CD4-positive, alpha-beta T cell (primary cell): ENCODE measurements at places on chromosomes 5 and 9.

DNA sequence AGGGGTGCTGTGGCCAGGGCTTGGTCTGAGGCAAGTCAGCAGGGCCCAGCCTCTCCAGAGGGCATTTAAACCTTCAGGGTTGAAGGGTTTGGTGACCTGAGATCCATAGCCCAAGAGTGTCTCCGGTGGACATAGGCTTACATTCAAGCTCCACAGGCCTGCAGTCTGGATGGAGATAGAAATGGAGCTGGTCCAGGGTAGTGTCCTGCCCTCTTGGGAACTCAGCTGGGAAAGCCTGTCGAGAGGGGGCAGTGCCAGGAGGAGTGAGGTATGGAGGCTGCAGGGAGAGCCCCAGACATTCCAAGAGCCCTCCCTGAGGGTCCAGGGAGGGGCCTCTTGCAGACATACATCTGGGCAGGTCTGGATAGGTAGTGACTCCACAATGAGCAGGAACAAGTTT, 177.0 kb upstream of the MVB12B start:
- DNase-seq = no peak

DNA sequence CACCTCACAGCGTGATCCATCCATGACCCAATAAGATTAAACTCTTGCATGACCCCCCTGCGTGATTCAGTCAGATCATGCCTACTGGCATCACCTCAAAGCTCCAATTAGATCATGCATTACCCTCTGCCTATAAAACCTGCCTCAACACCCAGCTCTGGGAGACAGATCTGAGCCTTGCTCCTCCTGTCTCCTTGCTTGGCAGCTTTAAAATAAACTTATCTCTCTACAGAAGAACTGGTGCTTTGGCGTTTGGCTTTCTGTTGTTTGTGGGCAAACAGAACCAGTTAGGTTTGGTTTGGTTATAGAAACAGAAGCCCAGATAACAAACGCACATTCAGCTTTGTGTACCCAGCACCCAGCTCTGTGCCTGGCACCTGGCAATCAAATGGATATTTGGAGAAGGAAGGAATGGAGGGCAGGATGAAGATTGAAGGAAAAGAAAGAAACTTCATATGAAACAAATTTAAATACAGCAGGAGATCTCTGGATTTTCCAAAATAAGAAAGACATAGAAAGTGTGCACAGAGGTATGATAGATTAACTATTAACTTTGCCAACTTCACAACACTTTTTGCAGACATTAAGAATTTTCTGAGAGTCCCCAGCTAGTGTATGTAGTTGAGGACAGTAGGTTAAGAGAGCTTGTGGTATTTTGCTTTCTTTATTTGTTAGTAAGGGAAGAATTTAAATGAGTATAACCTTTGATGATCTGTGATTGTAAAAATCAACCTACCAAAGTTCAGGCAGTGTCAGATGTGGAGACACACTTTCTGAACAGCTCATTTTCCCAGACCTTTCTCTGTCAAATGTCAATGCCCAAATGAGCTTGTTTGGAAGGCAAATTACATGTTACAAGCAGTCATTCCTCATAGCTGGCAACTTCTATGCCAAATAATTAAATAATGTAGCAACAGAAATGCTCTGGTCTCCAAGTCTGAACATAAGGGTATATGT, 102.1 kb upstream of the ASTN2 start:
- DNase-seq = no peak

DNA sequence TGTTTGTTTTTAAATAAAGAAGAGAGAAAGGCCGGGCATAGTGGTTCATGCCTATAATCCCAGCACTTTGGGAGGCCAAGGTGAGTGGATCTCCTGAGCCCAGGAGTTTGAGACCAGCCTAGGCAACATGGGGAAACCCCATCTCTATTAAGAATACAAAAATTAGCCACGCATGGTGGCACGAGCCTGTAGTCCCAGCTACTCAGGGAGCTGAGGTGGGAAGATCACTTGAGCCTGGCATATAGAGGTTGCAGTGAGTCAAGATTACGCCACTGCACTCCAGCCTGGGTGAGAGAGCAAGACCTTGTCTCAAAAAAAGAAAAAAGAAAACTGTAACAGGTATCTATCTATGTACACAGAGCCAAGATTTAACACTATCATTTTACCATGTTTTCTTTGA, 34.2 kb upstream of the CDC42SE2 start:
- DNase-seq = no peak

- no peak for DNase-seq
Observed at GRCh38 chr9:74527718-74528117, 30.6 kb downstream of the RORB start.

DNA sequence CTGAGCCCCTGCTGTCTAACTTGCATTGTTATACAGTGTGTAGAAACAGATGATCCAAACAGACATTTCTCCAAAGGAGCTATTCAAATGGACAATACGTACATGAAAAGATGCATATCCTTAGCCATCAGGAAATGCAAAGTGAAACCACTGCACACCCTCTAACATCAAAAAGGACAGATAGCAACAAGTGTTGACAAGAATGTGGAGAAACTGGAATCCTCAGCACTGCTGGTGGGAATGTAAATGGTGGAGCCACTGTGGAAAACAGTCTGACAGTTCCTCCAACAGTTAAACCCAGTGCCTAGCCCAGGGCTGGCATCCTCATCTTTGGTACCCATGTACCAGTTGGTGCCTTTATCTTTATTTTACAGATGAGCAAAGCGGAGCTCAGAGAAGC, 8.5 kb downstream of the ORM2 start:
- no peak for DNase-seq

- DNase-seq = peak; percentile 11
Observed at GRCh38 chr9:107487521-107488374, 1.8 kb downstream of the KLF4 start.

- DNase-seq = no peak
Observed at GRCh38 chr9:111994831-111995458, 98.3 kb downstream of the UGCG start.

GRCh38 chr9:33443047-33443446, 4.3 kb downstream of the AQP3 start:
- no peak for DNase-seq

DNA sequence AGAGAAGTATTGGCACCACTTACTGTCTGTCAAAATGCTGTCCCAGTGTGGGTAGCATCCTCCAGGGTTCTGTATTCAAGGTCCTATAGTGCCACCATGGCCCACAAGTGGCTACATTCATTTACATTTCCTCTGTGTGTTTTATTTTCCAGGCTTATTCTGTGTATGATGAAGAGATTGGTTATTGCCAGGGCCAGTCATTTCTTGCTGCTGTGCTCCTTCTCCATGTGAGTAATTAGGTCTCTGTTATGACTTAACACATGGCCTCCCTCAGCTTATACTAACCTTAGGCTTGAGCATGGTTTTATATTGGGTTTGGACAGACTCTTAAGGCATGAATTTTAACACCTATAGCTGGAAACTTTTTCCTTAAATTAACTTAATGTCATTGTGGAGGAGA, 36.7 kb downstream of the GPR21 start:
- no peak for DNase-seq
